Activated CD8-positive, alpha-beta T cell treated with anti-CD3 and anti-CD28 coated beads for 36 hours (primary cell): ENCODE measurements at places on chromosomes 12 and 14. TPM values are rescaled to one million over a fixed set of nuclear protein-coding genes. Genes with fewer than 3 reads are reported as not detected.

- H3K4me3 ChIP-seq = no peak overlapping the region
- peaks cover 8% of the 10 kb centered on the region for H3K27me3 ChIP-seq
- DNase-seq = peak; percentile 54
Measured at GRCh38 chr12:102879144-102879763, 37.8 kb downstream of the PAH start.

DNA sequence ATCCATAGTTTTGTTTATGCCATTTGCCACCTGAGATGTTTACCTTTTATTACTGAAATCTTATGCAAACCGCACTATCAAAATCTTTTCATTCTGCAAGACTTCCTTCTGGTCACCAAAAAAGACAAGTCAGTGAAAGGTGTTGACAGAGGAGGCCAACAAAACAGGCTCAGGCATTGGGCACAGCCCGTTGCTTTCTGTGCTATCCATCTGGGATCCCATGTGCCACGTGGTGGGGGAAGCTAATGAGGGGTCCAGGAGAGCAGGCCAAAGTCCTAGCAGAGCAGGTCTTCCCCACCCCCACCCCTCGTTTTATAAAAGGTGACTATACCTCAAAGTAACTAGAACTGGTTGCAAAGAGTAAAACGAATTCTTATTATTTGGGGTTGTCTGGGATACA is 1.2 kb downstream of the ALDH1L2 start:
- H3K27ac ChIP-seq = no peak overlapping the region
- H3K27me3 ChIP-seq = peaks cover 21% of the 10 kb centered on the region
- H3K4me3 ChIP-seq = no peak overlapping the region
- H3K36me3 ChIP-seq = no peaks in the 10 kb centered on the region

- H3K36me3 ChIP-seq = peaks cover 8% of the 10 kb centered on the region
- peaks cover 7% of the 10 kb centered on the region for H3K4me1 ChIP-seq
- H3K27me3 ChIP-seq = no peaks in the 10 kb centered on the region
- H3K4me3 ChIP-seq = no peak overlapping the region
- DNase-seq = no peak
- no peak overlapping the region for H3K27ac ChIP-seq
Measured at GRCh38 chr12:28340261-28341045, 150.2 kb downstream of the CCDC91 start.

GRCh38 chr12:62599854-62600437 is 133.3 kb downstream of the MON2 start:
- H3K4me3 ChIP-seq = no peak overlapping the region
- H3K27ac ChIP-seq = no peak overlapping the region
- no peak for DNase-seq
- peaks cover 19% of the 10 kb centered on the region for H3K4me1 ChIP-seq

Gene SERPINA12
- total RNA-seq = not detected
